ENCODE measurements at places on chromosomes 5 and 9.

GRCh38 chr9:37192803-37193202, 72.4 kb downstream of the ZCCHC7 start:
- DNase-seq: no peak

- no peak for DNase-seq
Measured at GRCh38 chr5:58066076-58066475, 393.8 kb downstream of the PLK2 start.

- peak; percentile 37 for DNase-seq
Measured at GRCh38 chr5:1734908-1735289, 64.7 kb downstream of the MRPL36 start.

DNA sequence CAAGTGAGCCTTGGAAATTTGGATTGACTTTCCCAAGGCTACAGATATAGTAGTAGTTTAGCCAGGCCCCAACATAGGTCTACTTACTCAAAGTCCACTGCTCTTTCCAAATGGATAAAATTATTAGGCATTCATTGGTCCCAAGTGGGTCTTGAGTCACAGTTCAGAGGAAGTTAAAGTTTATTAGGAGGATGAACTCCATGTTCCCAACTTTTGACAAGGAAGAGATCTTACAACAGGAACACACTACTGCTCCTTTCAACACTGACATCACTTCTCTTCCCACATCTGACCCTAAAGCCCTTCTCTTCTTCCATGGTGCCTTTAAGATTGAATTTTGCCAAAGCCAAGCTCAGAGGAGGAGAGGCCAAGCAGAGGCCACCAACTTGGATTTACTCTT, 234.5 kb upstream of the TRIM32 start:
- DNase-seq: no peak

GRCh38 chr5:136021016-136021405, 7.8 kb upstream of the TGFBI start:
- DNase-seq: no peak

- DNase-seq: no peak
Measured at GRCh38 chr9:126549246-126550006, 64.3 kb upstream of the LMX1B start.

- DNase-seq: no peak
Measured at GRCh38 chr9:136437430-136437829, 2.2 kb downstream of the INPP5E start.

GRCh38 chr5:178206166-178207101, 2.1 kb downstream of the HNRNPAB start:
- no peak for DNase-seq

- no peak for DNase-seq
Measured at GRCh38 chr9:84947412-84947972, 278.0 kb downstream of the NTRK2 start.

GRCh38 chr9:27675354-27675753, 102.1 kb upstream of the C9orf72 start:
- DNase-seq: no peak

DNA sequence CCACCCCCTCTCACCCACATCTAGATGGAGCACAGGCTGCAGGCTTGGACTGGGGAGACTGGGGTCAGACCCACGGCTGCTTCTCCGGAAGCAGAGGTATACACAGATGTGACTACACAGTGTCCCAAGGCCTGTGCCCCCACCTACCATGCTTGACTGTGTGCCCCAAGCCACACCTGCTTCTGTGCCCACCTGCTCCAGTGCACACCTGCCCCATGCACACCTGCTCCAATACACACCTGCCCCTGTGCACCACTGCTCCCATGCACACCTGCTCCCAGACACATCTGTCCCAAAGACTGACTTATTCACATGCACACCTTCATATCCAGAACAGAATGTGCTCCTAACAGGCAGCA, 5.5 kb upstream of the COL5A1 start:
- DNase-seq: peak; percentile 18

- no peak for DNase-seq
Measured at GRCh38 chr5:159416438-159416837, 86.2 kb upstream of the IL12B start.

GRCh38 chr5:39333104-39333503, 31.2 kb downstream of the C9 start:
- DNase-seq: no peak

DNA sequence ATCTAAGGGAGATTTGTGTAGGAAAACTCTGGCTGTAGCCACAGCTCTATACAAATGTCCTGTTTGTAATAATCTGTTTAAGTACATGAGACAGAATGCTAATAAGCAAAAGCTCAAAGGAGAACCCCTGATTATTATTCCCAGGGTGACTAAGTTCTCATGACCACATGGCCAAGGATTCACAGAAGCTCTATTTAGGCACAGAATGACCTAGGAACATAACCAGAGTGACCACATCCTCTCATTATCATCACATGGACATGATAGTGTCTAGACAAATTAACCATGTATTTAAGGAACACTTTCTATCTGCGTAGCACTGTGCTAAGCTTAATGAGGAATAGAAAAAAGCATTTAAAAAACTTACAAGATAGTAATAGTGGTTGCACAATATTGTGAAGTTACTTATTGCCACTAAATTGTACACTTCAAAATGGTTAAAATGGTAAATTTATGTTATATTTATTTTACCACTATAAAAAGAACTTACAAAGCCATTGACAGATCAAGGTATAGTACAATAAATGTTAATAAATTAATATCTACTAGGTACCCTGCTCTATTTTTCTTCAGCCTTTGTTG, 56.3 kb downstream of the STX17 start:
- no peak for DNase-seq

DNA sequence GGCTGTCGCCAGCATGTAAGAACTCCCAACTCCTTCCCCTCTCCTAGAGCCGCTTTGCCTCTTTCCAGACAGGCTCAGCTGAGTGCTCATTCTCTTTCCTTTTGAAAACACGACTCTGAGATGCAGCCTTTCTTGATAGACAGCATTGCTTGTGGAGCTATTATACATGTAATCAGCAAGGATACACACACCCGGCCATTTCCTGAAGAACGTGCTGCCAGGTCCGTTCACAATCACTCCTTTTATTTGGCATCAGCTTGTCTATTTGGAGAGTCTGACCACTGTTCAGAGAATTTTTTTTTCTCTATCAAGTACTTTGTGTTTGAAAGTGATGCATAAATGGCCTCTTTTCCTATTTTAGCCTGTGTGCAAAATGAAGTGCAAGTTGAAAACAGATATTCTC, 328.7 kb downstream of the MARCHF11 start:
- no peak for DNase-seq

GRCh38 chr5:176659860-176660461, 12.7 kb downstream of the TSPAN17 start:
- no peak for DNase-seq

DNA sequence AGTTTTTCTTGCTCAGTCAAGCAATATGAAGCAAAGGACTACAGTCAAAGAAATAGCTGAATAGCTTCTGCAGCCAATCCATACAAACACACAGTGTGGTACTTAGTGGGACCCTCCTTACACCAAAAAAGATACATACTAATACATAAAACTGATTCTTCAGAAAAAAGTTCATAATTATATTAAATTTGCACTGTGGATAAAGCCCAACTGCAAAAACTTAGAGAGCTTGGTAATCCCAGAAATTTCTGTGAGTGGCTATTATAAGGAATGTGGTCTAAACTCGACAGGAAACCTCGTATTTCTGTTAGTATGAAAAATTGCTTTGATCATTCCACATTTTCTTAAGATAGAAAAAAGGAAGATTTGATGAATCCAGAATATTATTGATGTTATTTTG, 245.4 kb downstream of the FBXL17 start:
- no peak for DNase-seq

GRCh38 chr9:123640792-123641222, 284.8 kb downstream of the CRB2 start:
- no peak for DNase-seq

- DNase-seq: no peak
Measured at GRCh38 chr5:120655828-120656435, 191.8 kb downstream of the PRR16 start.

DNA sequence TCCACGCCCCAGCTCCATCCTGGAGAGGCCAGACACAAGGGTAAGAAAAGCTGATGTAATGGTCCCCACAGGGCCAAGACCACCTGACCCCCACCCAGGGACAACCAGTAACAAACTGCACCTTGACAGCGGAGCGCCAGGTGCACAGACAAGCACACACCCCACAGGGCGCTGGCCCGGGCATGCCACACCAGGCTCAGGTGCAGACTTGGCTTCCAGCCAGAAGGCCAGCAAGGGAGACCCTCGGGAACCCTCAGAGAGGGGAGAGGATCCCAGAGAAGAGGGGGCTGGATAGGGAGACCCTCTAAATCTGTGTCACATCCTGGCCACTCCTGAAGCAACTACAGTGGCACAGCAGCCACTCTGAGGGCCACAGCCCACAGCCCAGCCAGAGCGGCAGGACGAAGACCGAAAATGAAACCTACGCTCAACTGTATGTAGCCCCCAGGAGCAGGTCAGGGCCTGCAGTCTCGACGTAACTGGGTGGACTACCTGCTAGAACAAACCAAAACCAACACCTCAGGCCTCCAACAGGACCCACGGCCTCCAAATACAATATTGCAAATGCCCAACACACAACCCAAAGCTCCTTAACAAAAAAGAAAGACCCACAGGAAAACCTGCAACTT, 18.5 kb downstream of the CAMSAP1 start:
- DNase-seq: no peak

DNA sequence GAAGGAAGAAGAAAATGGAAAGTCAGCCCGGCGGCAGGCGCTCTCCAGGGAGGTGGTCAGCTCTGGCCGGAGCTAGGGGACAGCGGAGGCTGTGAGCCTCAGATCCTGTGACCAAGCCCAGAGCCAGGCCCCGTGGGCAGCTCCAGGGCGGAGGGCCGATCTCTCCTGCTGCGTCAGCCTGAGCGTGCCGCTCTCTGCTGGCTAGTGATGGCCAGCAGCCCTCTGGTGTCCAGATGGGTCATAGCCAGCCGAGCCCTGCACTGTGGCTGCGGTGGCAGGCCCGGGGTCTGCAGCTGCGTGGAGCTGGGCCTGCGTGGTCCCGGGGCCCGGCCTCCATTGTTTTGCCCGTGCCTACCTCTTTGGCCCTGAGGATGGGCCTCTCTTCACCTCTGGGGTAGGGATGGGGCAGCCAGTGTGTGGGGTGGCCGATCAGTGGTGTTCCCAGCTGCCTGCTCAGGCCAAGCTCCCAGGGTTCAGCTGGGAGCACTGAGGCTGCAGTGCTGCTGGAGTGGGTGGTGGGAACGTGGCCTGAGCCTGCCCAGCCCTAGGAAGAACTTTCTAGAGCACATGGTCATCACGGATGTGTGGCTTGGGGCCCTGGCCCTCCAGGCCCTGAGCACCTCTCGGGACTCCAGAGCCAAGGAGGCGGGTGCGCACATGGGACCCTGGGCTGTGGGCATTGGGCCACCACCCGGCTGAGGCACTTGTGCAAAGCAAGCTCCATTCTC, 17.1 kb upstream of the NRARP start:
- DNase-seq: peak; percentile 68

DNA sequence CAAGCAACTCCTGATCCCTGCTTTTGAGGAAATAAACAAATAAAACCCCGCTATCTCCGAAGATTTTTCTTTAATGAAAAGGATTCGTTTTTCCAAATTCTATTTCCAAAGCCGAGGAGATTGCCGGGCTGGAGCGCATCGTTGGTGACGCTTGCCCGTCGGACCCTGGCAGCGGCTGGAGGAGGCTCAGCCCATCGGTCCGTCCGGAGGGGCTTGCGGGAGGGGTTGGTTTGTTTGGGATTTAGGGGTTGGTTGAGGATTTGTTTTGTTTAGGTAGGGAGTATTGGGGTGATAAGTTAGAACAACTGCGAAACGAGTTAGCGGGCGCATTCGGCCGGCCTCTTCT, 20.8 kb downstream of the URM1 start:
- no peak for DNase-seq

- no peak for DNase-seq
Measured at GRCh38 chr5:37043693-37044092, 167.1 kb downstream of the NIPBL start.

DNA sequence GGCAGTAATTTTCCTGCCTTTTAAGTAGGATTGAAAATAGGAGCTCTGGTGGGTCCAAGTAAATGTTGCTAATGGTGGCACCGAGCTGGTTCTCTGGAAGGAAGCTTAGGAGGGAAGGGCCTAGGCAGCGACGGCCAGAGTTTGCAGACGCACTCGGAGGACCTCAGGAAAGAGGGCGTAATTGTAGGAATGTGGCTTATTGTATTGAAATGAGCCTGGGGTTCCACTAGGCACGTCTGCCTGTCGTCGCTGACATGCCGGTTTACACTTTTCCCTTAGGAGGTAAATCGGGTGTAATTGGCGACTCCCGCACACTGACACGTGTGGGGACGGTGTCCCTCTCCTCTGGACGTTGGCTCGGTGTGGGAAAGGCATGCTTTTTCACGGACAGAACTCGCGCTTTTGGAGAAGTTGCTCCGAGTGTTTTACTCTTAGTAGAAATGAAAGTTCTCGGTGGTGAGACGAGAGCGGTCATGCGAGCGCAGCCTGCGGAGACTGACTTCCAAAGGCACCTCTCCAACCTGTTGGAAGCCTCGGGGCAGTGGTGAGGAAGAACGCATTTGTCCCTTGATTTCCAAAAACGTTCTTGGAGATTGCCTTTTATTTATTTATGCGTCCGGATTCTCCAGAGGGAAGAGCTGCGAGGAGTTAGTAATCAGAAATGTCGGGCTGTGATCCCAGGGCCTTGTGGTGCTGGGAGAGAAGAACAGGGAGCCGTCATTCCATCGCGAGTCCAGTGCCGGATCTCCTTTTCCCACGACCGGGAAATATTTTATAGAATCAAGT, 1.3 kb downstream of the NR4A3 start:
- DNase-seq: peak; percentile 63

DNA sequence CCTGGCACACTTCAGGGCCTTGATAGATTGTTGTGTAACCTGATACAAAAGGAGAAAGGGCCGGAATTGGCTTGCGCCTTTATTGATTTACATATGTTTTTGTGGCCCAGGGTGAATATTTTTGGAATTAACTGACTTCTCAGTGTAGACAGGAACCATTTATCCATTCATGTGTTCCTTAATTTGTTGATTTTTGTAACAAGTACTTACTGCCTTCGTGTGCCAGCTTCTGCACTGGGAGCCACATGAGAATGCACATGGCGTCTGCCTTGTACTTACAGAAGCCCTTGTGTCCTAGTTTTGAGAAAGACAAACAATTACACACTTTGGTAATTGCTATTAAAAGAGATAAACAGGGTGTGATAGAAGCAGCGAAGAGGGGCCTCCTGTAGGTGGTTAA, 26.4 kb downstream of the EHMT1 start:
- DNase-seq: peak; percentile 2

- DNase-seq: no peak
Measured at GRCh38 chr5:96699186-96699820, 37.1 kb downstream of the CAST start.
